ENCODE measurements at places on chromosomes 16 and 17.

GRCh38 chr16:85912211-85912974 lies 13.4 kb downstream of the IRF8 start:
- DNase-seq, result no peak

DNA sequence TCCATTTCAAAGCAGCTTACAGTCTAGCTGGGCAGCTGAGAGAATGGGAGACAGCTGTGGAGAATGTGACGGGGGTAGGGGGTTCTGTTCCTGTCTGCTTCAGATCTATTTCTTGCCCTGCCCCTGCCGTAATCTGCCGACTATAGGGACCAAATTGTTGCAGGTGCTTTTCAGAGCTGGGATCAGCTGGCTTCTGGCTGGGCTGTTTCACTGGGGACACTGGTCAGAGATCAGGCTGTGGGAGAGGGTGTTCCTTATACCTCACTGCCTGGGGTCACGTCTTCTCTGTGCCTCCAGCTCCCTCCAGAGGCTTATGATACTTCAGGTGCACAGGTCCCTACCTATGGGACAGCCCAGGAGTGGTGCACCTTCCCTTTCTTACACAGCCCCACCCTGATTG lies 514.9 kb upstream of the GOT2 start:
- DNase-seq, result no peak

- no peak for DNase-seq
These were observed 12.5 kb upstream of the C1QTNF8 start for GRCh38 chr16:1108299-1109252.

- DNase-seq, result no peak
These were observed 7.1 kb upstream of the SAMD14 start for GRCh38 chr17:50137042-50137441.

GRCh38 chr16:87713451-87714229 lies 52.1 kb downstream of the KLHDC4 start:
- no peak for DNase-seq

- DNase-seq, result no peak
These were observed 91.5 kb downstream of the SNX11 start for GRCh38 chr17:48198950-48199541.

DNA sequence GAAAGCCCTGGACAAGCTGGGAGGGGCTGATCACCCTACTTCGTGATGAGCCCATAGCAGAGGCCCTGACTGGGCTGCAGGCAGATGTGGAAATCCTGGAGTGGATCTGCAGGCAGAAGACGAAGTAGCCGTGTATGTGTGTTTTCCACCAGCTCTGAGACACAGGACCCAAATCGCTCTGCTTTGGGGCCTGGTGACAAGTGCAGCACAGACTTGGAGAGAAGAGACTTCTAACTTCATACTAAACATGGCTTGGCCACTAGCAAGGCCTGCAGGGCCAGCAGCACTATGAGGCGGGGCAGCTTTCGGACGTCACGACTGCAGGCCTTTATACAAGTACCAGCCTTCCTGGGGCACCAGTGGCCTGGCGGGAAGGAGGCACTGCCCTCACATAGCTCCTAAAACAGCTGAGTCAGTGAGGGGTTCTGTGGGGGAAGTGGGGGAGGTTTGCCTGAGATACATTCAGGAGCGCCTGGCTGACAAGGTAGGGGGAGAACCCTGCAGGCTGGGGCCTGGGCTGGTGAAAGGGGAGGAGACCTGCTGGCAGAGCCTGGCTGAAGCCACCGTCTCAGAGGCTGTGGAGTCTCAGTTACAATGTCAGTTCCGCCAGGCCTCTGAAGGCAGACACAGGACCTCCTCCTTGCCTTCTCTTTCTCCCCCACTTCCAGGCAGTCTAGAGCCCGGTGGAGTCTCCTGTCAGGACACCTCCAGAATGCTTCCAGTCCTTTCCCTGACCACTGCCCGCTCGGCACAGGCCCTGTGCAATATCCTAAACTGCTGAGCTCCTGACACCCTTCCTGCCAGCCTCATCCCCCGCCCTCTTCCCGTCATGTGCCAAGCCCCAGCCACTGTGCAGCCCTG lies 73.4 kb downstream of the WSB1 start:
- DNase-seq, result no peak

GRCh38 chr16:76265434-76266045 lies 11.7 kb upstream of the CNTNAP4 start:
- DNase-seq, result peak; percentile 5

- DNase-seq, result no peak
These were observed 5.0 kb upstream of the ADGRG1 start for GRCh38 chr16:57623251-57624043.

- DNase-seq, result no peak
These were observed 45.1 kb downstream of the SOX9 start for GRCh38 chr17:72165867-72166439.

- peak; percentile 82 for DNase-seq
These were observed 7.8 kb upstream of the PDK2 start for GRCh38 chr17:50087246-50087911.

DNA sequence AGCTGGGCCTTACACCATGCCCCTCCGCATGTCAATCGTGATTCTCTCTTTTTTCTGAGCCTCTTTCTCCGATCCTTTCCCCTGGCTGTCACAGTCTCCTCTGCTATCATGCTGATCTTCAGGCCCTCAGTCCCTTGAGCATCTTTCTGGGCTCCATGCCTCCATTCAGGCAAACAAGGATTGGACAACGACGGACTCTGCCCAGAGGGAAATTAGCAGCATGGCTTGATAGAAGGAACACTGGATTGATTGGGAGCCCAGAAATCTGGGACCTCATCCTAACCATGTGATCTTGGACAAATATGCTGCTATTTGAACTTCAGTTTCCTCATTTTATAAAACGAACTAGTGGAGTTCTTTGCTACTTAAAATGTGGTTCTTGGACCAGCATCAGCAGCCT lies 19.6 kb upstream of the PHF12 start:
- DNase-seq, result no peak

- no peak for DNase-seq
These were observed 80.7 kb downstream of the HS3ST3A1 start for GRCh38 chr17:13520899-13521572.

GRCh38 chr17:7748076-7748775 lies 30.7 kb downstream of the DNAH2 start:
- DNase-seq, result no peak

DNA sequence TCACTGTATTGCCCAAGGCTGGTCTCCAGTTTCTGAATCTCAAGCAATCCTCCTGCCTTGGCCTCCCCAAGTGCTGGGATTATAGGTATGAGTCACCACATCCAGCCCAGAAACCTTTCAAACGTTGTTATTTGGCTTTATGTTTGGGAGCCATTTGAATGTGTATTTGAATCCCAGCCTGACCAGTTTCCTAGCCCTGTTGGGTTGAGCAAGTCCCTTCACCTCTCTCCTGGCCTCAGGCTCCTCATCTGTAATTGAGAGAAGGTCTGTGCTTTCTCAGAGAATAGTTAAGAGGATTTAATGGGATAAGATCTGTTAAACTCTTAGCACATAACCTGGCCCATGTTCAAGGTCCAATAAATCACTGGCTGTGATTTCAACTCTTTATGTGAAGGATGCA lies 385.8 kb upstream of the RBFOX1 start:
- no peak for DNase-seq

GRCh38 chr17:82935966-82936767 lies 96.3 kb upstream of the ZNF750 start:
- DNase-seq, result no peak

- no peak for DNase-seq
These were observed 23.7 kb downstream of the ITPRIPL2 start for GRCh38 chr16:19137201-19138128.

GRCh38 chr16:49956915-49957314 lies 68.1 kb upstream of the CNEP1R1 start:
- no peak for DNase-seq

- no peak for DNase-seq
These were observed 19.3 kb downstream of the ANKFN1 start for GRCh38 chr17:56172517-56172982.

GRCh38 chr16:88349903-88350900 lies 32.6 kb upstream of the ZNF469 start:
- DNase-seq, result no peak

- no peak for DNase-seq
These were observed 38.3 kb upstream of the HAPSTR1 start for GRCh38 chr16:9053006-9053601.

DNA sequence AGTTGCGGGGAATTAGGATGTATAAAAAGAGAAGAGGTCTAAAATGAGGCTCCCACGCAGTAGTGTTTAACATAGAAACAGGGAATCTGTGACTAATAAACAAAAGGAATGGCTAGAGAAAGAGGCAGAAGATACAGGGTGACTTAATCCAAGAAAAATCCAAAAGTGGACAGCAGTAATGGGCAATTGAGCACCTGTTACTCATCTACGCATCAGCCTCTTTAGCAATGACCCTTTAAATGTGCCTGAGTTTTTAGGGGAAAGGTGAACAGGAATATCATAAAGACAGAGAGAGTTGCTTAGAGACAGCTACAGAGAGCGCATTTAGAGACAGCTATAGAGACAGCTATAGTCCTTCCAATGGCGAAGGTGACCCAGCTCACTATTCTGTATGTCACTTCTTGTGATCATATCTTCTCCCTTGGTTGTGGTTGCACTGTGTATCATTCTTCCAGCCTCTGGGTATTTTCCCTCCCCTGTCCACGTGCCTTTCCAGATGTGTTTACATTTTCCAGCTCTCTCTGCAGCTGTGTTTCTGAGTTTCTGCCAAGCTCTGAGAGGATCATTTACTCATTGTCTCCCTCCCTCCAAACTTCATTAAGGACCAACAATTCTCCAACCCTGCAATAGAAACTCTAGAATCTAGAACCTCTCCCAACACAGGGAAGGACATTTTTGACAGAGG lies 61.5 kb downstream of the MYOCD start:
- DNase-seq, result no peak

- no peak for DNase-seq
These were observed 417.8 kb downstream of the CDH13 start for GRCh38 chr16:83044589-83044988.

DNA sequence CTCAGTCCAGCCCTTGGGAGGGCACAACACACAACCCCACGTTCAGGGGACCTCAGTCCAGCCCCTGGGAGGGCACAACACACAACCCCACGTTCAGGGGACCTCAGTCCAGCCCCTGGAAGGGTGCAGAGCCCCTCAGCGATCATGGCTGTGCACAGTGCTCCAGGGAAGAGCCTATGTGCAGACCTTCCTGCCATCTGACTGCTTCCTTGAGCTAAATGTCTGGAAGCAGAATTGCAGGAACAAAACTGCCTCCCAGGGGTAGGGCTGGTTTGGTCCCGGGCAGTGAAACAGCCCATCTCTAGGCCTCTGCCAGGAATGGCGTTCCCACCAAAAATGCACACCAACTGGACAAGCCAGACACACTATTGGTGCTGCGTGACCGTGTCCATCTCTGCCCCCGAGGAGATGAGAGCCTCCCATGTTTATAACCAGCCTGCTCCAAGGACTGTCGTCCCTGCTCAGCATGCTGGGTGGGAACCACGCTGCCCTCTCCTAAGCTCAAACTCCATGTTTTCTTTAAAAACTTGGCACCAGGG lies 44.0 kb downstream of the ZNF276 start:
- no peak for DNase-seq

DNA sequence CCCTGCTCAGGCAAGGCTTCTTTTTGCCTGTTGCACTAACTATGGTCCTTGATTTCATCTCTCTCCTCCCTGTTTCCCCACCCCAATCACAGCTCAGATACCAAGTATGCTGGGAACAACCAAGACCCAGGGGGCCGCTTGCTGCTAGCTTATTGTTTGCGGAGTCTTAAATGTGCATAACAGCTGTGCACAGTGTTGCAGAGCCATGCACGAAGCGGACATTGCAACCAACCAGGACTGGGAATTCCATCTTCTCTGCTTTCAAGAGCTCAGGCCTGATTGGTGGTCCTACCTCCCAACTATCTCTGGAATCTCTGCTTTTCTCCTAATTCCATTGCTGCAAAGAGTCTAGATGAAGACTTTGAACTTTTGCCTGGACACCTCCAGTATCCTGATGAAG lies 281.3 kb upstream of the TNRC6C start:
- no peak for DNase-seq

GRCh38 chr17:72494566-72494965 lies 373.7 kb downstream of the SOX9 start:
- DNase-seq, result no peak

DNA sequence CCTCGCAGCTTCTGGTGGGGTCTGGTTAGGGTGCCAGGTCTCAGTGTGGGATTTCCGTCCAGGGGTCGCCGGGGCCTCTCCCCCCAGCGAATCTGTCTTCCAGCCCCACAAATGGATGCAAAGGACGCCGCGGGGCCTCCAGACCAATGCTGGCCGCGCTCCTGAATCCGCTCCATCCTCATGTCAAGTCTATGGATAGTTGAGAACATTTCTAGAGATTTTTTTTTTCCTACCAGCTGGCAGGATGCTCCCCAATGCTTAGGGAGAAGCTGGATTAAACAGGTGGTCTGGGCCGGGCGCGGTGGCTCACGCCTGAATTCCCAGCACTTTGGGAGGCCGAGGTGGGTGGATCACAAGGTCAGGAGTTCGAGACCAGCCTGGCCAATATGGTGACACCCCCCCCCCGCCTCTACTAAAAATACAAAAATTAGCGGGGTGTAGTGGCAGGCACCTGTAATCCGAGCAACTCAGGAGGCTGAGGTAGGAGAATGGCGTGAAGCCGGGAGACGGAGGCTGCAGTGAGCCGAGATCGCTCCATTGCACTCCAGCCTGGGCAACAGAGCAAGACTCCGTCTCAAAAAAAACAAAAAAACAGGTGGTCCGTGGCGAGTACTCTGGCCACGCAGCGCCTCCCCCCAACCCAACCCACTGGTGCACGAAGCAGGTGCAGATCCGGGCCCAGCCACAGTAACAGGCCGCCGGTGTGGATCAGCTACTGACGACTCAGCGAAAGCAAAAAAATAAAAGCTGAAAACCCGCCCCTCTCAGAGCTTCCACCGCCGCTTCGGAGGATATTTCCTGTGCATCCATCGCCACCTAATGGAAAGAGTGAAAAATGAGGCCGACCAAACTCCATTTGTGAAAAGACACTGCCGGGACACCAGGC lies 1.1 kb upstream of the NXN start:
- peak; percentile 74 for DNase-seq

GRCh38 chr16:73185737-73186136 lies 137.8 kb upstream of the ZFHX3 start:
- no peak for DNase-seq
